NCI-H460 (cell line): ENCODE measurements at places on chromosomes 1 and 21. TPM values are rescaled to one million over a fixed set of nuclear protein-coding genes. Genes with fewer than 3 reads are reported as not detected.

The OPN3 gene
- 150 and 174 TPM in 2 replicates for total RNA-seq

The CSRP1 gene
- 729 and 850 TPM in 2 replicates for total RNA-seq

The SPATA6 gene
- 5.3 and 6.7 TPM in 2 replicates for total RNA-seq

The S100A3 gene
- total RNA-seq: 1.1 and 3.4 TPM in 2 replicates

The NPPB gene
- total RNA-seq: not detected in 2 replicates

The C1QTNF12 gene
- total RNA-seq: 1.3 TPM in 1 of 2 replicates, not detected in the other

DNA sequence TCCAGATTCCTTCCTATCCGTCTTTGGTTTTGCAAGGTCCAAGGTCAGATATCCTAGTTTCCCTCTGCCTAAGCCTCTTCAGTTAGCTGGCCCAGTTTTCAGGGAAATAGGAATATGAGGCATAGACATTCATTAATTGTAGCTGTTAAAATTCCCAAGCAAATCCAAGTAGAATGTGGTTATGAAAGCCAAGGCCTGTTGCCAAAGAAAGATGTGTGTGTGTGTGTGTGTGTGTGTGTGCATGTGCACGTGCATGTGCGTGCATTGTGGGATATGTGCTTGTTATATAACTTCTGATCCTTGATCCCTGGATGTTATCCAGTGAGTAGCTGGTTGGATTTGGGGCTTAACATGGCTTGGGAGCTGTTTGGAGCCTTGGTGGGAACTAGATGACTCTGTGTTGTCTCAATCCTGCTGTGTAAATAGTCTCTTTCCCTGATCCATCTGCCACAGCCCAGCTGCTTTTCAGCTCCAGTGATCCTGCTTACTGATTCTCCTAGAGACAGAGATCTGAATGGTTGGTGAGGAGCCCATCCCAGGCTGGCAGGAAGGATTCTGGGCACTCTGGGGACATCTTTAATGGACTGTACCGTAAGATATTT lies 70.6 kb upstream of the GCLM start:
- no peak for DNase-seq

GRCh38 chr21:28932717-28933116 lies 60.0 kb downstream of the LTN1 start:
- no peak for DNase-seq

DNA sequence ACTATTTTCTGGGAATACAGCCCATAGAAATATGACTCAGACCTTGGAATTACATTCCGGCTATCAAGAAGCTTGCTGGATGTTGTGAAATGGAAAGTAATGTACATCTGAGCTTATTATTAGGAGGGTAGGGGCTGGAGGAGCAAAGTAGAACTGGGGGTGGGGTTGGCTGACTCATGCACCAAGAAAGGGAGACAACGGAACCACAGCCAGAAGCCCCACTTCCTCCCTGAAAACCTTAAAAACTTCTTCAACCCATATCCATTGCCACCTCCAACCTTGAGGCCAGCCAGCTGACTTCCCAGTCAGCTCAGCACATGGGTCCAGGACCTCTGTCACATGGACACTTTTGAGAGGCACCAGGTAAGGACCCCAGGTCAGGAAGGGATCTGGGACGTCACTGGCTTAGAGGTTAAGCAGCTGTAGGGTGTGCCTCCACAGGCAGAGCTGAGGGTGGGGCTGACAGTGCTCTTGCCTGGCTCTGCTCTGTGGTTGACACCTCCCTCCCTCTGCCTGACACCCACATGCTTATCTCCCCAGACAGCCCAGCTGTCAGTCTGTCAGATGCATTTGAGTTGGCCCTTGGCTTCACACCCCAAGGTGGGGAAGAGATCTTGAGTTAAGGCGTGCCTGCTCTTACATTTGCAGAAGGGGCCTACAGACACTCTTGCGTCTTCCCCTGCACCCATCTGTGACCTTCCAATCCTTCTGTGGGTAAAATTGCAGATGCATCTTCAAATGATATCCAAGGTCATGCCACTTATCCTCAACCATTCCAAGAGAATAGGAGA lies 5.7 kb upstream of the ZNF683 start:
- DNase-seq: peak; percentile 13
